HT1080 (cell line): ENCODE measurements at places on chromosomes 7 and 10.
A peak's percentile ranks its signal among the peaks of the same experiment; 100 is the strongest.

DNA sequence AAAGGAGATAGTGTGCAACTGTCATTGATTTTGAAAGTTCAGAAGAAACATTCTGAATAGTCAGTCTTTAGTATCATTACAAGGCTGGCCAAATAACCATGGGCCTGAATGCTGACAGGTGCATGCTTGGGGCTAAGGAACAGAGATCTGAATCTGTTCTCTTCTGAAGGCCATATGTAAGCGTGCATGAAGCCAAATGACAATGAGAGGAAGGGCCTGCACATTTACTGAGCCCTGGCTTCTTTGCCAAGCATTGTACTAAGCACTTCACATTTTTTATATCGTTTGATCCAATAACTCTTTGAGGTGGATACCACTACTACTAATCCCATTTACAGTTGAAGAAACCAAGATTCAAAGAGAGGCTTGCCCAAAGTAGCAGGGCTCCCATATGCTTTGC, 22.5 kb upstream of the TIAL1 start:
- DNase-seq, result no peak

DNA sequence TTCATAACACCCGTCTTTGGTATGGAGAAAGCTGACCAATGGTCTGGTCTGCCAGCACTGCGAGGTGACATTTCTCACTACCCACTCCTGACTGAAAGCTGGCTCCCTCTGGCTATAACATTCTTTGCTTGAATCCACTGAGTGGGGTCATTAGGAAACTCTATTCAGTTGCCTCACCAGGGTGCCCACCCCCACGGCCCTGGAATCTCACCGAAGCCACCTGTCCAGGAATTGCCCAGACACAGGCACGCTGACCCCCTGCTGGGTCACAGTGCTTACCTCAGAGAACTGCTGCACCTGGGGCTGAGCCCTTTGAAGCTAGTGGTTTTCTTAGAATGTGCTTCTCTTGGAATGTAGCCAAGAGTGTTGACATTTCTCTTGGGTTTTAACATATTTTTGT, 28.6 kb downstream of the HECW1 start:
- DNase-seq, result no peak

GRCh38 chr7:15461576-15461975, 100.2 kb downstream of the AGMO start:
- peak; percentile 73 for DNase-seq

GRCh38 chr10:30431435-30431911, 2.5 kb upstream of the MAP3K8 start:
- DNase-seq, result no peak

DNA sequence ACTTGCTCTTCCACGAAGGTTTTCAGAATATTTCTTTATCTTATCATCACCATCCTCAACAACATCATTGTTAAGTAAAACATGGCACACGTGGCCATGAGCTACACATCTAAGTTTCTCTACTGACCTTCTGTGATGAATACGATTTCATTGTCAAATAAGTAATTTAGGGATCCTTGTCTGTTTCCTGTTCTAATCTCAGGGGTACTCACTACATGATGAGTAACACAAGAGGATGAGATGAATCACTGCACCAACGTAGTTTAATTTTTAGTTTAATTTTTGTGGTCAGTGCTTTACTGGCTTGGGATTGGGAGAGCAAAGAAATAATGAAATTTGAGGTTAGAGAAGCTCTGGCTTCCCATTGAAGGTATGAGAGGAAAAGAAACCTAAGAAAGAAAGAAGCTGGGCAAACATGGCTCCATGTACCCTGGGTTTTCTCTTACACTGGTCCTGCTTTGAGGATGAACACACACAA, 461.9 kb upstream of the KLF6 start:
- DNase-seq, result peak; percentile 97

- DNase-seq, result no peak
Observed at GRCh38 chr10:81082621-81083376, 545.1 kb downstream of the SH2D4B start.

- no peak for DNase-seq
Observed at GRCh38 chr10:44334621-44335184, 50.2 kb downstream of the CXCL12 start.

DNA sequence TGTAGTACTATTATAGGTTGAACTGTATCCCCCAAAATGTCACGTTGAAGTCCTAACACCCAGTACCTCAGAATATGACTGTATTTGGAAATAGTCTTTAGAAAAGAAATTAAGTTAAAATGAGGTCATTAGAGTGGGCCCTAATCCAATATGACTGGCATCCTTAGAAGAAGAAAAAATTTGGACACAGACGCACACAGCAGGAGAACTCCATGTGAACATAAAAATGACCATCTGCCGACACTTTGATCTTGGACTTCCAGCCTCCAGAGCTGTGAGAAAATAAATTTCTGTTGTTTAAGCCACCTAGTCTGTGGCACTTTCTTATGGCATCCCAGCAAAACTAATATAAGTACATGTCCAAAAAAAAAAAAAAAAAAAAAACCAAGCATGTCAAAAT, 225.8 kb downstream of the PARD3 start:
- DNase-seq, result no peak

- DNase-seq, result no peak
Observed at GRCh38 chr10:15462253-15462897, 91.3 kb upstream of the FAM171A1 start.

GRCh38 chr10:75770626-75771081, 339.2 kb downstream of the LRMDA start:
- no peak for DNase-seq

DNA sequence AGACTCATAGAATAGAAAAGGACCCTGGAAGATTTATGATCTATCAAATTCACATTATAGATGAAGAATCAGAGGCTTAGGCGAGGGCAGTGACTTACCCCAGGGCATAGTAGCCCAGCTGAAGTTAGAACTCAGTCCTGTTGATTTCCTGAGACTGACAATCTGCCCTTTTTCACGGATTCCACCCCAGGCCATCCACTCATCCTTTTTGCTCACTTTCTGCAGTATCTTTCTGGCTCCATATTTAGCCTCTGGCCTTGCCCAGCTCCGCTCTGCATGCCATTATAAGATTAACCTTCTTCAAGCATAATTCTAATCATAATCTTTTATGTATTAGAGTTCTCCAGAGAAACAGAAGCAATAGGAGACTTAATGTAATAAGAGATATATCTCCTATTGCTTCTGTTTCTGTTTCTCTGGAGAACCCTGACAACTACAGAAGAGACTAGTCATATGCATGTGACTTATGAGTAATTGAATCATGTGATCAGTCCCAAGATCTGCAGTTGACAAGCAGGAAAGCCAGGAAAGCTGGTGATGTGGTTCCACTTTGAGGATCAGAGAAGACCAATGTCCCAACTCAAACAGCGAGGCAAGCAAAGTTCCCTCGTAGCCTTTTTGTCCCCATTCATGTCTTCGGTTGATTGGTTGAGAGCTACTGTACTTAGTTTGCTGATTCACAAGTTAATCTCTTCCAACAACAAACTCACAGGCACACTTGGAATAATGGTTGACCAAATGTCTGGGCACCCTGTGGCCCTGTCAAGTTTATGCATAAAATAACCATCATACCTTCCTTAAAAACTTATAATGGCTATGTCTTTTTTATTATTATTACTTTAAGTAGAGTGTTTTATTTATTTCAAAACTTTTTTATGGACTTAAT, 412.1 kb downstream of the SUGCT start:
- DNase-seq, result peak; percentile 56

- no peak for DNase-seq
Observed at GRCh38 chr10:80487791-80488538, 33.9 kb downstream of the TSPAN14 start.

DNA sequence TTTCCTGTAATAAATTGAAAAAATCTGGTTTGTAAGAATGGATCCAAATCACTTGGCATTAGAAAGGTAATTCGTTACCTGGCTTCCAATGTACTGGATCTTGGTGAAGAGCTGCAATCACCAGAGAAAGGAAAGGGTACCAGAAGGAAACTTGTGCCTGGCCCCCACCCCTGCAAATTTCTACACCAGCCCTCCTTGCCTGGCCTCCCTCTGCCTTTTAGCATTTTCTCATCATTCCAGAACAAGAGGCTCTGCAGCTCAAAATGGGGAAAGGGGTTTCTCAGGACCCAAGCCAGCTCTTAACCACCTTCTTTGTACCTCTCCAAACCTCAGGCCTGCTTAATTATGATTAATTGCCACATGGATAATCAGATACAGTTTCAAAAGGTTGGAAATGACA, 612.8 kb upstream of the MGMT start:
- DNase-seq, result no peak

GRCh38 chr7:117324960-117325359, 2.1 kb upstream of the WNT2 start:
- no peak for DNase-seq

- DNase-seq, result no peak
Observed at GRCh38 chr7:26510231-26510957, 218.7 kb downstream of the SNX10 start.

- DNase-seq, result no peak
Observed at GRCh38 chr10:99895867-99896266, 113.4 kb downstream of the ABCC2 start.

DNA sequence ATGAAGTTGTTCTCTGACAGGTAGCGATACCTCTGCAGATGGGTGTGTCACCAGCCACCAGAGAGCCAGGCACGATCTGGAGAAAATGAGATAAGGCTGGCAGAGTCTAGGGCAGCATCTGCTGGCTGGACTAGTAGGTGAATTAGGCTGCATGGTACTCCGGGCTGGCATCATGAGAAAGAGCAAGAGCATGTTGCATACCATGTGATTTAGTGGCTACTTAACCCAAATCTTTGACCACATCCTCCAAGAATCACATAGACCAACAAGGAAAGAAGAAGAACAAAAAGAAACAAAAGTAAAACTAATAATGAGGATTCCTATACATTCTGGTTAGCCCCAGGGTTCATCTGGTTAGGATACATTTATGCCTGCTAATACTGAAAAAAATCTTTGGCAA, 23.4 kb upstream of the FAM170B start:
- no peak for DNase-seq

GRCh38 chr7:47186316-47186715, 395.6 kb downstream of the TNS3 start:
- DNase-seq, result no peak

- DNase-seq, result no peak
Observed at GRCh38 chr7:74320645-74321221, 31.5 kb downstream of the CLIP2 start.

DNA sequence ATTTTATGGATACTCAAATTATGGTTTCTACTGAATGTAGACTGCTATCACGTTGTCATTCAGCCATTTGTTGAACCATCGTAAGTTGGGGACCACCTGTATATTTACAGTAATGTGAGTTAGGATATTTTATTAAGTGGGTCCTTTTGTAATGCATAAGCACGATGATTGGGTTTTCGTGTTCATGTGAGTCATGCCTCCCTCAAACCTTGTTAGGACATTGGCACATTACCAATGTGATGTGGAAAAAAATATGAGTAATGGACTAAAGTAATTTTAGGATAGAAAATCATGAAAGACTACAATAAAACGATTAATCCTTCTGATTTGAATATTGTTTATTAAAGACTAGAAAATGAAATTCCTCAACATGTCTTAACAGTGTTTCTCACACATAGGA, 8.7 kb downstream of the SMC3 start:
- peak; percentile 69 for DNase-seq

- DNase-seq, result no peak
Observed at GRCh38 chr7:130139193-130139960, 65.8 kb downstream of the TMEM209 start.

GRCh38 chr10:36221101-36221500, 579.0 kb upstream of the FZD8 start:
- DNase-seq, result no peak

GRCh38 chr7:100407285-100408180, 21.0 kb downstream of the ZCWPW1 start:
- DNase-seq, result peak; percentile 75
